ENCODE measurements at places on chromosomes 11 and 22. TPM values are rescaled to one million over a fixed set of nuclear protein-coding genes. Genes with fewer than 3 reads are reported as not detected.

The CCDC116 gene
- total RNA-seq = 0.19 TPM

The TSGA10IP gene
- total RNA-seq = not detected

The CYTH4 gene
- 1.5 TPM for total RNA-seq

The FGF4 gene
- not detected for total RNA-seq

The KMT5B gene
- 30.8 TPM for total RNA-seq

The NCF4 gene
- total RNA-seq = 6.5 TPM

The PKDREJ gene
- not detected for total RNA-seq

The RFPL1 gene
- not detected for total RNA-seq

The DDX17 gene
- 210 TPM for total RNA-seq

The CHRM1 gene
- total RNA-seq = 0.09 TPM

The MS4A8 gene
- 2.7 TPM for total RNA-seq

The KRTAP5-1 gene
- not detected for total RNA-seq

The RPL27A gene
- total RNA-seq = 637 TPM

The AGBL2 gene
- 0.67 TPM for total RNA-seq

The NOX4 gene
- total RNA-seq = 0.32 TPM

The MISFA gene
- 1.3 TPM for total RNA-seq

The SIRT3 gene
- total RNA-seq = 13.2 TPM

The GLYATL2 gene
- not detected for total RNA-seq

The GNAZ gene
- 0.88 TPM for total RNA-seq

The MCAT gene
- total RNA-seq = 12.8 TPM

The TRIM49 gene
- total RNA-seq = not detected

Data from pancreas (tissue), 10 donors.